BJ (cell line): ENCODE measurements at places on chromosomes 11 and 22. TPM values are rescaled to one million over a fixed set of nuclear protein-coding genes. Genes with fewer than 3 reads are reported as not detected.

- DNase-seq, result peak; percentile 95
Observed at GRCh38 chr11:114295676-114296604, at the start of gene NNMT. Gene NNMT, plus strand, starts transcription at chr11:114296399. Its CDS starts 158 bp downstream, at chr11:114296557.

- DNase-seq, result no peak
Observed at GRCh38 chr11:29183301-29183700, 833.5 kb downstream of the KCNA4 start.

The LMNTD2 gene
- 1.6 and 2.5 TPM in 2 replicates for polyA plus RNA-seq

- DNase-seq, result no peak
Observed at GRCh38 chr11:131300439-131300717, 70.0 kb upstream of the NTM start.

DNA sequence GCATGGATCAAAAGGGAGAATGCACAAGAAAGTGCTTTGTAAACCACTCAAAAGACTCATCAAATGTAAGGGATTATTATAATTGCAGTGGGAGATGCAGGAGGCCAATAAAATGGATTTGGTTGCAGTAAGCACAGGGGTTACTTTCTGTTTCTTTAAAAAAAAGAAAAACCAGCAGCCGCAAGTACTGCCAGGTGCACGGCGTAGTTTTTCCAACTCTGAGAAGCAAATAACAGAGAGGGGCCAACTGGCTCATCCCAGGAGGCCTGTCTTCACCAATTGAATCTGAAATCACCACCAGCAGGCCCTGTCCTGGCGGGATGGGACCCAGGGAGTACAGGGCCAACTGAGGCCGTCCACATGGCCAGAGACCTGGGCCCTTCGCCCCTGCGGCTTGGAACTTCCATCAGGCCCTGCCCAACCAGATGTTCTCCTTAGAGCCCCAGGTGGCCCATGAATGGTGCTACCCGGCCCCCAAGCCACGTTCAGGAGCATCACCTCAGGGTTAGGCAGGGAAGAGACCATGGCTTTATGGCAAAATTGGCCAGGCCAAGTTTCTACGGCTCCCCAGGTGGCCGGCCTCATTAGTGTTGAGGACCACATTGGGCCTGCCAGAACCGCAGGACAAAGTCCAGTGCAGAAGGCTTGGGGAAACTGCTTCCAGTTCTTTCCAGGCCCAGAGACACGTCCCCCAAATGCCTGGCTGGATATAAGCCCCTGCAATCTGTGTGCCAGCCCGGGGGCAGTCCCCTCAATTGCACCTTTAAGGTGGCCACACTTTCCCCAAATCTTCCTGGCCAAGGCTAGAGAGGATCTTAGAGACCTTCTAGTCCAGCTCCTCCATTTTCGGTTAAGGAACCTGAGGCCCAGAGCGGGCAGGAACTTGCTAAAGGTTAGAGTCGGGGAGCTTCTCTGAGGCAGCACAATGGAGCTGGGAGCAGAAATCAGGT, 61.7 kb downstream of the CHRDL2 start:
- no peak for DNase-seq

DNA sequence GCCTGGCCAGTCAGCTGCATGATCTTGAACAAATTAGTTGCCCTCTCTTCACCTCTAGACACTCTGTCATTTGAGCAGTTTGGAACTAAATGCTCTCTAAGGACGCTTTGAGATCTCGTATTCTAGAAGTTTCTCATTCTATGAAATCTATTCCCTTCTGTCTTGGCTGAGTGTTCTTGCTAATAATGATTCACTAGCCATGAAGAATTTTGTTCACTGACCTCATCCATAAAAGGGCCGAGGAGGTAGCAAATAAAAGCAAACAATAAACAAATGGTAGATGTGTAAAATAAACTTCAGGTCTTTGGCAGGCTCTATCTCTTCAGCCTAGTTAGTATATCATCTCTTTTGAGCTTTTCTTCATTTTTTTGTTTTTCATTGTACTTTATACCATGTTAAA, 76.6 kb downstream of the USP35 start:
- no peak for DNase-seq
